ENCODE measurements at places on chromosomes 2 and 18.

- DNase-seq = no peak
Measured at GRCh38 chr18:55559739-55560138, 28.3 kb downstream of the TCF4 start.

GRCh38 chr2:195561116-195561921 is 95.7 kb upstream of the SLC39A10 start:
- no peak for DNase-seq

- no peak for DNase-seq
Measured at GRCh38 chr2:113078350-113078839, 10.6 kb downstream of the IL1F10 start.

DNA sequence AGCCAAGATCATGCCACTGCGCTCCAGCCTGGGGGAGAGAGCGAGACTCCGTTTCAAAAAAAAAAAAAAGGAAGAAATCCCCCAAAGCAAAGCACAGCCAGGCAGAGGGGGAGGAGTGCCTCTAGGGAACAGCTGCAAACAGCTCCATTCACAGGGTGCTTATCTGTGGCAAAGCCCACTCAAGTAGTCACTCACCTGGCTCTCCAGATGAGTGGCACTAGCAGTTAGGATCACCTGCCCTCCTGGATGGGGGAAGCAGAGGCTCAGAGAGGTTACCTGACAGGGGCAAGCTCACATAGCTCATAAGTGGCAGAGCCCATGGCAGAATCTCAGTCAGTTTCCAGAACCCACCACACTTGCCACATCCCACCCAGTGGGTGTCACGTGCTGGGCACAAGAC is 30.3 kb downstream of the TFCP2L1 start:
- no peak for DNase-seq

- no peak for DNase-seq
Measured at GRCh38 chr2:200968162-200968561, 4.7 kb upstream of the ORC2 start.

DNA sequence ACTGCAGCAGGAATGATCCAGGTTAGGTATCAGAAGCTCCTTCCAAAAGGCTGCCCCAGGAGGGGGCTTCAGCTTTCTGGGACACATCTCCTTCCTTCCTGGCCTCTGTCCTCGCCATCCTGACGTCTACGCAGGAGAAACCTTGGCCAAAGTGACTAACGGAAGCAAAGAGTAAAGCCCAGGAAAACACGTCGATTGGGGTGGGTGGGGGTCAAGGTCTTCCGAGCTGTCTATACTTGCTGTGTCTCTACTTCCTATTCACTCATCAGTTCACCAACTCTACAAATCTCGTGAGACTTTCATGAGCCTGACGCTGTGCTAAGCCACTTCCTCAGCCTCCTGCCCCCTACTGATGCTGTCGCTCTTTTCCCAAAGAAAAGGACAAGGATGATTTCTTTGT is 212.6 kb downstream of the TNS1 start:
- peak; percentile 36 for DNase-seq

DNA sequence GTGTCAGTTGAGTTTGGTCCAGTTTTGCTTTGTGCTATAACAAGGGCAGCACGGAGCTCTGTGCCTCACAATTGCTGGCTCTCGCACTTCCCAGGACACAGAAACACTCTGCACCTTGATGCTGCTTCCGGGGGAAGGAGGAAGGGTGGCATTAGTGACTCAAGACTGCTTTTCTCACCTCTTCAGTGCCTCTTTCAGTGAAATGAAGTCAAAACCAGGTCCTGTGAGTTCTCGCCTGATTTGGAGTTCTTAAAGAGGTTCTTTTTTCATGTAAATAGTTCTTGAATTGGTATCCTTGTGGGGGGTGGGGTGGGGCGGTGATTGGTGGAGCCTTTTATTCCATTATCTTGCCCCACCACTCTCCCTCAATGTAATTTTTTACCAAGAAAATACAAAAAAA is 91.5 kb upstream of the MYT1L start:
- DNase-seq = no peak

DNA sequence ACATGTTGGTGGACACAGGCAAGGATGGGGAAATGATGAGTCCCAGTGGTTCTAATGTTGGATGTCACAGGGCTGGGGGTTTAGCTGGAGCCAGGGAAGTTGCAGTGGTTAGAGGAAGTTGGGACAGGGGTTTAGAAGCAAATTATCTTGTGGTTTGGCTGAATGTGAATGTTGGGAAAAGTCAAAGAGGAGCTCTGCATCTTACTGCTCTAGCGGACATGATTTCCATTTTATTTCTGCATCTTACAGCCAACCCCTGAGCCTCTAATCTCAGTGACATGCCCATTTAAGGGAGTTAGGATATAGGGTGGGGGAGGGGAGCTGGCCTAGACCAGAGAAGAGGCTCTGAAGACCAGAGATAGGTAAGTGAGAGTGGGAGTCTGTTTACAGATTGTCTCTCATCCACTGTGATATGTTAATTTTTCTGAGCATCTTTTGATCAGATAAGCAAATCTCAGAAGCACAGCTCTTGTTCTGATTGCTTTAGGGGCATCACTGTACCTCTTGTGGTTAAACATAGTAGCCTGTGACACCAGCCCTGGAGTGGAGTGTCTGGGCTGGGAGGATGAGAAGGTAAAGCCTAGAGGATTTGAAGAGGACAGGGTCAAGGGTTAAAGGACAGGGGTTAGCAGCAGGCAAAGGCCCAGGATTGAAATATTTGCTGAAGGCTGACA is 43.6 kb downstream of the SETBP1 start:
- no peak for DNase-seq

GRCh38 chr2:17249249-17249648 is 269.0 kb downstream of the RAD51AP2 start:
- DNase-seq = no peak

DNA sequence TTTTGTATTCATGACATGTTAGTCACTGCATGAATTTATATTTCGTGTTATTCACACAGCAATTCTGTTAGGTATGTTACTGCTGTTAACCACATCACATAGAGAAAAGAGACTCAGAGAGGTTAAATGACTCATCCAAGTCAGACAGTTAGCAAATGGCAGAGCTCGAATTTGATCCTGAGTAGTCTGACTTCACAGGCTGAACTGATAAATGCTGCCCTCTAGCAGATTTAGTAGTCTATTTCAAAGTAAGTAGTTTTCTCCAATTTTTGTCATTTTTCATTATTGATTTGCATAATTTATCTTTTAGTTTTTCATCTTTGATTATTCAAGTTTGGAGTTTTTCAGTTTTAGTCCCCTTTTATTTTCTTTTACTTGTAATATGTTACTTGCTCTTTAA is 58.3 kb downstream of the WDR7 start:
- DNase-seq = peak; percentile 75

GRCh38 chr2:66679442-66679841 is 244.5 kb downstream of the MEIS1 start:
- DNase-seq = no peak

DNA sequence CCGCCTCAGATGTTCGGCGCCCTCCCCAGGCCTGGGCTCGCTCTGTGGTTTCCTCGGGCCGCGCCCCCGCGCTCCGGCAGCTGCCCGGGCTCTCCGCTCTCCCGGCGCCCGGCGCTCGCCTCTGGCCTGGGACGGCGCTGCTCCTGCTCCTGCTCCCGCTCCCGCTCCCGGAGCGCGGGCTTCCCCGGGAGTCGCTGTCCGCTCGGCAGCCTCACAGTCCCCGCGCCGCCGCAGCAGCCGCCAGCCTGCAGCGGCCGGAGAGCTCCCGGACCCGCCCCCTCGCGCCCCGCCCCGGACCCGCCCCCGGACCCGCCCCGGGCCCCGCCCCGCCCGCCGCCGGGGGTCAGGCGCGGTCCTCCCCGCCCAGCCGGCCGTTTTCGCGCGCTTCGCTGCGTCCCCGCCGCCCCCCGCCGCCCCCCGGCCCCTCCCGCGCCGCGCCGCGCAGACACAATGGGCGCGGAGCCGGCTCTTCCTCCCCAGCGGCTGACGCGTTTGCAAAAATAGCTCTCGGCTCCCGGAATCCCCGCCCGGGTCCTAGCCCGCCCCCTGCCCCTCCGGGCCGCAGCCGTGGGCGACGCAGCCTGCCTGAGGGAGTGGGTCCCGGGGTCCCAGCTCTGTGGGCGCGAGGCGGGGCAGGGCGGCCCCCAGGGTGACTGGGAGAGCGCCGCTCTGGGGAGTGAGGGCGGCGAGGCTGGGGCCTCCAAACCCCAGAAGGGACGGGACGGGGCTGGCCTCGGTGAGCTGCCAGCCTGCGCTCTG is at the start of gene ARL4C:
ARL4C (minus strand) TSS at position 247 of the 759 bp plus-strand sequence. CDS start 495 bp downstream, outside the sequence.
- DNase-seq = peak; percentile 57

GRCh38 chr2:70091364-70091763 is 4.1 kb downstream of the PCBP1 start:
- DNase-seq = no peak

GRCh38 chr2:122244598-122245229 is 489.3 kb downstream of the TSN start:
- no peak for DNase-seq

- DNase-seq = peak; percentile 44
Measured at GRCh38 chr18:76972846-76973519, 150.6 kb downstream of the ZNF236 start.

DNA sequence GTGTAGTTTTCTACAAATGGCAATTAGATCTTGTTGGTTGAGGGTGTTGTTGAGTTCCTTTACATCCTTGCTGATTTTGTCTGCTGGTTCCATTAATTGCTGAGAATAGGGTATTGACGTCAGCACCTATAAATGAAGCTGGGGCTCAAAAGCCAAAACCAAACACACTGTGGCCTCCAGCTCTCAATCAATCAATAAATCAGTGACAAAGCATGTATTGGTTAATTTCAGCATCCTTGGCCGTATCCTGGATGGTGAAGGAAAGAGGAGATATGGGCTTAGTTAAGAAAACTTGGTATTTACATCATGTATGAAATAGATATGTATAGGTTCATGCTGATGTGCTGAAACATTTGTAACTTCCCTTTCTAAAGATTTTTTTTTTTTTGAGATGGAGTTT is 13.2 kb upstream of the APOB start:
- DNase-seq = no peak

GRCh38 chr2:164696634-164697033 is 75.4 kb upstream of the GRB14 start:
- DNase-seq = no peak

- DNase-seq = no peak
Measured at GRCh38 chr2:173997269-173997668, 32.1 kb upstream of the SP3 start.

DNA sequence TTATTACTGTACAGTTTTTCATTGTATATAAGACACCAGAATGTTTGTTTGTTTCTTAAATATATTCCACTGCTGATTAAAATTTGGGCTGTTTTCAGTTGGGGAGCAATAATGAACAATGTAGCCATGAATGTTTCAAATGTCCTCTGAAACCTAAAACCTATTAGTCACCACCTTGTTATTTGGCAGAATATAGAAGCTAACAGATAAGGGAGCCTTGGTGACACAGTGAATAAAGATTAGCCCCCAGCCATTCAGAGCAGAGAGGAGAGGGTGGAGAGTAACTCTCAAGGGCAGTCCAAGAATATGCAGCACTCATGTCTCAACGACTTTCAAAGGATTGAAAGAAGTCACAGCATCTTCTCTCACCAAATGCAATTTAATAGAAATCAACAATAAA is 43.1 kb upstream of the ATP8B1 start:
- DNase-seq = peak; percentile 53

DNA sequence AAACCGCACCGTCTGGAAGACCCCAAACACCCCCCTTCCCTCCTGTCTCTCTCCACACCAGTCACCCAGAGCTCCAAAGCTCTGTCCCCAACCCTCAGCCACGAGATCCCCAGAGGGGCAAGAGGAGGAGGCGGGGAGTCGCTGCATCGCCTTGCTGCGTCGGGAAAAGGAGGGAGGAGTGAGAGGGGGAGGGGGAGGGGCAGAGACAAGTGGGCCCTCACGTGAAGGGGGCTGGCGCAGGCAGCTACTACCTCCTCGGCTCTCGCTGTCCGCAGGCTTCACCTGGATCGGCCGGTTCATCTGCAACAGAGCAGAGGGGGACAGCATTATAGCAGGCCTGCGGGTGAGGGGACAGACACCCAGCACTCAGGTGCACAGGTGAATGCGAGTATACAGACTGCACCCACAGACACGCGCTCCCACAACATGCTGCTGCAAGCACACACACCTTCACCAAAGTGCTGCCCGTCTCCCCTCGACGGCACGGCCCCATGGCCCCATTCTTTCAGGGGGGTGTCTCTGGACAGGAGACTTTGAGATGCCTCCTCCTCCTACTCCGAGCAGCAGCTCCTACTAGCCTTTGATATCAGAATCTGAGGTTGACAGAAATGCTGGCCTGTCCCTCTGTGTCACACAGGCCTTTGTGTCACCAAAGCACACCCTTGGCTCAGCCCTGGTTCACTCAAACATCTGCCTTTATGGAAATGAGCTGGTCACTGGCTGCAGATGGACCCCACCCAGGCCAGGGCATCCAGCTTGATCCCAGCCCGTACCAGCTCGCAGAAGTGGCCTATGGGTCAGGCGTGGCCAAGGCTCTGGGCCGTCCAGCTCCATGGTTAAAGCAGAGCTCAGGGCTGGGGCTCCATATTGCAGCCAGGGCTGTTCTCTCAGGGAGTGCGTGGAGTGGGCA is 243.8 kb downstream of the CELF4 start:
- DNase-seq = no peak

GRCh38 chr2:104804148-104804890 is 49.6 kb upstream of the POU3F3 start:
- no peak for DNase-seq

GRCh38 chr2:204738721-204739120 is 193.4 kb downstream of the PARD3B start:
- DNase-seq = no peak

DNA sequence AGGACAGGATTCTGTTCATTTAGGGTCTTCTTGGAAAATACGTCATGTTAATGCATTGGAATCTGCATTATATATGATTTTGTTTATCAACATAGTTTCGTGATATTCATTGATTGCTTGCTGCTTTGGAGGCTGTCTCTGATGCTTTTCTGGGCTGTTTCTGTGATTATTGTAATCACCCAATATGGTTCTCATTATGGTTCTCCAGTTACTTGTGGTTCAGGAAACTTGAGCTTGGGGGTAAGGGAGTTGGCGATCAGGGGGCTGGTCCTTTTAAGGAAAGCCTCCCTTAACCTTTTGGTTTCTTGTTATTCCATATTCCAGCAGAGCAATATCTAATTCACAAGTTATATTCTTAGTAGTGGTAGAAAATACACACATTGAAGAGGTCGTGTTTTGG is 17.4 kb upstream of the STON1 start:
- no peak for DNase-seq

Measured in kidney capillary endothelial cell (primary cell).